Endodermal cell (in vitro differentiated cells): ENCODE measurements at places on chromosomes 2 and 18. TPM values are rescaled to one million over a fixed set of nuclear protein-coding genes. Genes with fewer than 3 reads are reported as not detected.

DNA sequence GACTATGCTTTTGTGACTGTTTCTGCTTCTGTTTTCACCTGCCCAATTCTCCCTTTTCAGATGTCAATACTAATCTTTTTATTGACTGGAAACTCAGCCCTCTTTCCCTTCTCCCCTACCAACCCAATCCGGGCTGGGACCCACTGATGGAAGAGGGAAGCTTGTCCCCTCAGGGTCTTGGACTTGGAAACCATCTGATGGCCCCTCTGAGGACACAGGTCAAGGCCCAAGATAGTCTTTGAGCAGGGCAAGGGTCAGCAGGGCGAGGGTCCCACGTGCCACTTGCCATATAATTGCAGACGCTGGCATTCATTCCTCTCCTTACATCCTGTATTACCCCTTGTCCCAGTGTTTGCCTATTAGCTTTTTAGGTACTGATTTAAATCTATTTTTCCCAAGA, 678.2 kb upstream of the FANCL start:
- DNase-seq = no peak

LIPG gene
- total RNA-seq = 3.9 to 18.6 TPM (median 4.0 TPM) in 3 replicates

DNA sequence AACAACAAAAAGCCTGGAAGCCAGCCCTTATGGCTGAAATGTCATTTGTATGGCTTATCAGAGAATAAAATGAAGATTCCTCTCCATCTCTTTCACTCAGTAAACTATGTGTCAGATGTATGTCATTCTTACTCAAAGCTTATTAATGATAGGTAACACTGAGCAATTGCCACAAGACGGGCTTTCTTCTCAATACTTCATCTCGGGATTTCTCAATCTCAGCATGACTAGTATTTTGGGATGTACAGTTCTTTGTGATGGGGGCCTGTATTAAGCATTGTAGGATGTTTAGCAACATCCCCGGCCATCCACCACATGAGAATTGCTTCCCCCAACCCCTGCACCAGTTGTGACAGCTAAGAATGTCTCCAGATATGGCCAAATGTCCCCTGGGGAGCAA, 80.2 kb downstream of the MREG start:
- DNase-seq = no peak

GRCh38 chr2:127107622-127107999, 657 bp upstream of the BIN1 start:
- no peak for DNase-seq

SPATA3 gene
- total RNA-seq = not detected in 2 replicates

- DNase-seq = no peak
These were observed 608.9 kb downstream of the SUCLG1 start for GRCh38 chr2:83850071-83850725.

MREG gene
- total RNA-seq = 17.8 and 18.3 TPM in 2 replicates

GPBAR1 gene
- 0.16 and 0.18 TPM in 2 replicates for total RNA-seq

HOXD11 gene
- not detected in 2 replicates for total RNA-seq

- DNase-seq = peak; percentile 48
These were observed 109.2 kb upstream of the GPC1 start for GRCh38 chr2:240326246-240326645.

GRCh38 chr2:106960683-106961161, 74.8 kb upstream of the ST6GAL2 start:
- no peak for DNase-seq

DNA sequence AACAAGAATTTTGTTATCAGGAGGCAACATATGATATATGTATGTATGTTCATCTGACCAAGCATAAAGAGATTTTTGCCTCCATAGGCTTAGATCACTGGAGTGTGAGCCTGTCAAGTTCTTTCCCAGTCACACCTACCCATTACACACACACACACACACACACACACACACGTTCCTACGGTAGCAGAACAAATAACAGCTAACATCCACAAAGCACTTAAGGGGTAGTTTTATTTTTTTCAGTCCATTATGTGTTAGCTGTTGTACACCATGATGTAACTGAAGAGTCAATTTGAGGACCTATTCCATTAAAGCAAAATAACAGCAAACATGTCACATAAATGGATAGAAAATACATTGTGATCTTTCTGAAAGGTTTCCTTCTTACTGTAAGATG, 39.5 kb downstream of the UGP2 start:
- no peak for DNase-seq

GRCh38 chr18:33900638-33901037, 322.6 kb downstream of the ASXL3 start:
- no peak for DNase-seq

GRCh38 chr2:128797092-128797491, 478.4 kb upstream of the HS6ST1 start:
- DNase-seq = peak; percentile 25

- no peak for DNase-seq
These were observed 70.4 kb downstream of the RHBDD1 start for GRCh38 chr2:226906163-226906693.

DUSP11 gene
- 21.5 to 27.9 TPM (median 23.0 TPM) in 3 replicates for total RNA-seq

GRCh38 chr18:46562674-46563192, 94.3 kb downstream of the LOXHD1 start:
- peak; percentile 59 for DNase-seq

TXNL1 gene
- total RNA-seq = 77.0 and 84.2 TPM in 2 replicates

DNA sequence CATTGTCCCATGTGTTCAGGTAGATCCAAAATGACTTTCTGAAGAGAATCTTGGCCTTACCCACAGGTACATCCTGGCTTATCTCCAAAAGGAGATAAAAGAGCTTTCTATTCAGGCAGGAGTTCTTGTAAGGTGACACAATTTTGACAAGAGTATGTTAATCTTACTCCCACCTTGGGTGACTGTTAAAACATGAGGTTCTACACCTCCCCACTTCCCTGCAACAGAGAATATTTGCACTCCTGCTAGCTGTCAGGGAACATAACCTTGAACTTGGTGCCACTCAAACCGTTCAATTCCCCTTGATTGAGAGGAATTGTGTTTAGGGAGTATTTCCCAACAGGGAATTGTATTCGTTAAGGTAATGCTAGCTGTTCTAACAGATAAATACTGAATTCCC, 372.5 kb upstream of the KLHL29 start:
- no peak for DNase-seq

CNDP2 gene
- 178 to 416 TPM (median 385 TPM) in 3 replicates for total RNA-seq

ARHGAP25 gene
- total RNA-seq = 2.1 and 2.6 TPM in 2 replicates

GREB1 gene
- 85.3 to 174 TPM (median 86.4 TPM) in 3 replicates for total RNA-seq

GRCh38 chr18:67421651-67422050, 94.9 kb downstream of the DSEL start:
- no peak for DNase-seq

- DNase-seq = no peak
These were observed 33.3 kb downstream of the POLR1A start for GRCh38 chr2:86072271-86072858.

DNA sequence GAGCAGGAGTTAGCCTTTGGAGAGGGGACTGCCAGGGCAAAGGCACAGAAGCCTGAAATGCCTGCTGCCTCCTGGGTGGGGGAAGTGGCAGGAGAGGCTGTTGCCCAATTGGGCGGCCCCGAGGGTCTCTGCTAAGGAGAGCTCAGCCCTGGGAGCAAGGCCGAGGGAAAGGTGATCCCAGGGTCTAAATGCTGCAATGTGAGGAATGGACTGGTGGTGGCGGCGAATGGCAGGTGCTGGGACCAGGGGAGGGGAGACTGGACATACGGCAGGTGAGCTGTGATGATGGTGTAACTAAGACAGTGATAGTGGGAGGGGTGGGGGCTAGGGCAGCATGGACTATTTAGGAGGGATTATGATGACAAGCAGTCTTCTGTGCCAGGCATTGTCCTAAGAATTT, 104.0 kb downstream of the DYSF start:
- DNase-seq = peak; percentile 70

TMEFF2 gene
- total RNA-seq = 0.09 and 0.29 TPM in 2 replicates

TMEM131 gene
- total RNA-seq = 36.7 and 39.0 TPM in 2 replicates

DNA sequence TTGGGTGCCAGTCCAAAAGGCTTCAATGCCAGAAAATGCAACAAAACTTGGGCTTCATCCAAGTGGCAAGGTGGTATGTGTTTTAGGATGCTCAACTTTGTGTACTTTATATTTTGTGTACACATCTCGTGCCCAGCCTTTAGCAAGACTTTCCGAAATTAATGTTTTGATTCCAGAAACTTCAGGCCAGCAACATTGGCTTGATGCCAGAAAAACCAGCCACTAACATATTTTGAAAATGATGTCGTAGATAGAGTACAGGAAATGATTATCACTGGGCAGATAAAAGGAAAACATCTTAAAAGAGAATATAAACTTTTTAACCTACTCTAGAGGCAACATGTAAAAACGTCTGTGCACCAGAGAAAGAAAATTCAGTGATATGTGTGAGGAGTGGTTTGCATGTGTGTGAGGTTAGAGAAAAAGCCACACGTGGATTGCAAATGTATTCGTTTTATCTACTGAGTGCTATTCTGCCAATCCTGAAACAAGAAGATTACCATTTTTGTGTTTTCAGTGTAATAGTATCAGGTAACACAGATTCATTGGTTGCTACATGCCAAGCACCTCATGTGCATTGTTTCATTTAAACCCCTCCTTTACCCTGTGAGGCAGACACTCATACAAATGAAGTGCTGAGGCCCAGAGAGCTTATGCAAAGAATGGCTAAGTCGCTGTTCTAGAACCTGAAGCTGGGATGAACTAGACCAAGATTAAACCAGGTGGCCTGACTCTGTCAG, 264.8 kb downstream of the C1D start:
- DNase-seq = no peak

HYCC2 gene
- total RNA-seq = 47.6 to 141 TPM (median 53.8 TPM) in 3 replicates

DNA sequence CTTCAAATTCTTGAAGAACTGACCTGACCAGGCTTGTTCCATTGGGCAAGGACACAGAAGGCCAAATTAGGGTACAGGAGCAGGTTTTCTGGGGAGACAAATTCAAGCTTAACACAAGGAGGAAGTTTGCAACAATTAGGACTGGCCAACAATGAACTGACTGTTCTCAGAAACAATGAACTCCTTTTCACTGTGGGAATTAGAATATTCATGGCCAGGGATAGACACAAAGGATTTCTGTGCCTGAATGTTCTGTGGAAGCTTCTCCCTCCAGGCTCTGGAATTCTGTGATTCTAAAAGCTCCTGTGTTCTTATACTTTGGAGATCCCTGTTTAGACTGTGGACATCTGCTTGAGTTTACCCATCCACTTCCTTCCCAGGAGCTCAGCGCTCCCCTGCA, 15.2 kb downstream of the SMYD1 start:
- DNase-seq = no peak

DNA sequence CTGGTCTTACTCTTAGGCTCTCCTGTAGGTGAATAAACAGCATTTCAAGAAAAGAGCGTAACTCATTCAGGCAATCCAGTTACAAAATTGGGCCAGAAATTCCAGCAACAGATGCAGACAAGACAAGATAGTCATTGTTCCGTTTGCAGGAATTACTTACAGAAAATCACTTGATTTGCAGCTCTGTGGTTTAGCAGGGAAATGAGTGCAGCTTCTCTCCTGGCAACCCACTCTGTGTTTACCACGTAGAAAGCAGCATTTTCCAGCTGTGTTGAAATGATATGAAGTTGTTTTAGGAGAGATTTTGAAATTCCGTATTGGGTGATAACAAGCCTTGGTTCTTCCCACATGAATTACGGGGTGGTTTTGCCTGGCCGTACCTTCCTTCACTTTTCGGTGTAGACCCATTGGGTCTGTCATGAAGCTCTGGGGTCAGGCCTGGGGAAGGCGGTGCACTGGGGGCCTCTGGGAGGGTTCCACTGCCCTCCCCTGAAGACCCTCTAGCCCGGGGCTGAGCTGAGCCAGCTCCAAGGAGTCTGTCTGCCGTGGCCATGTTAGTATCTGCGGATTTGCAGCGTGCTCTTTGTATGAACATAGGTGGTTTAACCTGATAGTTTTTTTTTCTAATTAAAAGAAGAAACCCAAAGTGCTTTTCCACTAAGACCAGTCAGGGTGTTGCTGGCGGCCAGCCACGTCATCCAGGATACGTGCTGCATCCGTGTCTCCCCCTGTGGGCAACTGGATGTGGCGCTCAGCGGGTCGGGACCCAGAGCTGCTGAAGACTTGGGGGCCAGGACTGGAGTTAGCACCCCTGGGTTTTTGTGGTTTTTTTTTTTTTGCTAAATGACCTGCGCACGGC, 58.9 kb upstream of the KCNG2 start:
- no peak for DNase-seq

ELAC1 gene
- 3.3 to 7.4 TPM (median 5.2 TPM) in 3 replicates for total RNA-seq

CCDC68 gene
- total RNA-seq = 0.33 to 1.5 TPM (median 0.80 TPM) in 3 replicates
